NCI-H1417 treated with DMSO at 0.1 percent for 48 hours (cell line): ENCODE measurements at places on chromosomes 1 and 21.

- no peak for DNase-seq
Observed at GRCh38 chr1:113858418-113858817, 13.1 kb downstream of the PTPN22 start.

DNA sequence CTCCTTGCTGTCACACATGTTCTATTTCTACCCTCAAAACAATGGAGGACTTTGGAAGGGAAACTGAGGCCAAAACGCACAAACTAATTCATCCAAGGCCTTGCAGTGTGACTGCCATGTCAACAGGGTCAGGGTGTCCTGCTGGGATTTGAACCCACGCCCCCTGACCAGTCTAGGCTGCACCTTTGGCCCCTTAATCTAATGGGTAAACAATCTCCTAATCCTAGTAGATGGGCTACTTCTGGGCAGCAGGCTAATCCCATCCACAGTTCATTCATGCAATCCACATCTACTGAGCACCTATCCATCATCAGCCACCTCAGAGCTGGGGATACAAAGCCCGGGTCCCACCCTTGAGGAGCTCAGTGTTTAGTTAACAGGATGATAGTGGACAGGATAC, 17.0 kb upstream of the LEFTY2 start:
- DNase-seq = no peak

- no peak for DNase-seq
Observed at GRCh38 chr1:103514920-103515503, 10.5 kb upstream of the RNPC3 start.

DNA sequence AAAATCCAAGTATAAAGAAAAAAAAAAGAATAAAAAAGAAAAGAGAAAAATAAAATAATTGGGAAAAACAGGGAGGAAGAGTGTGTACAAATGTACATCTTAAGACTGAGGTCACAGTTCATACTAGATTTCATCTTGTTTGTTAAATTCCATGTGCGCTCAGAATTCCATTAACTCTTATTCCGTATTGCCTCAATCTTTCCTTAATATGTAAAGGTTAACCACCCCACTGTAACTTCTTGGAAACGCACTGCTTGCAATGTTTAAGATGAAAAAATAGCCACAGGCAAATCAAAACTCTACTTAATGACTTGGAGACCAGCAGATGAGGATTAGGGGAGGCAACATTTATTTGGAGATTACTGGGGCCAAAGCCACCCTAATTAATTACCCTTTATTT, 23.9 kb upstream of the KCNE1 start:
- DNase-seq = no peak

GRCh38 chr1:164617377-164618201, 58.6 kb downstream of the PBX1 start:
- DNase-seq = no peak

- DNase-seq = no peak
Observed at GRCh38 chr21:45838634-45839033, 142.9 kb upstream of the COL6A1 start.

GRCh38 chr1:15483971-15484370, 8.1 kb downstream of the CELA2B start:
- DNase-seq = no peak

DNA sequence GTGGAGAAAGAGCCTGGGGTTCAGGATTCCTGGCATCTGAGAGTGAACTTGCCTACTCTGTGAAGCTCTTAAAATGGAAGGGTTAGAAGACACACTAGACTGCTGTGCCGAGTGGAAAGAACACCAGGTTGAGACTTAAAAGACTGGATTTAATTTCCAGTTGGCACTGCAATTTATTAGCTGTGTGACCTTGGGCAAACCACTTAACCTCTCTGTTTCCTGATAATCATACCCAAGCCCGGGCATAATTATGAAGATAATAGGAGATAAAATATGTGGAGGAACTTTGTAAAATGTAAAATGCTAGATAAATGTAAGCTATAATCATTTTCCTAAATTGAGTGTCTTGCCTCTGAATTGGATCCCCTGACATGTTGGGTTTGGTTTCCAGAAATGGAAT, 4.7 kb upstream of the LHX4 start:
- DNase-seq = no peak

DNA sequence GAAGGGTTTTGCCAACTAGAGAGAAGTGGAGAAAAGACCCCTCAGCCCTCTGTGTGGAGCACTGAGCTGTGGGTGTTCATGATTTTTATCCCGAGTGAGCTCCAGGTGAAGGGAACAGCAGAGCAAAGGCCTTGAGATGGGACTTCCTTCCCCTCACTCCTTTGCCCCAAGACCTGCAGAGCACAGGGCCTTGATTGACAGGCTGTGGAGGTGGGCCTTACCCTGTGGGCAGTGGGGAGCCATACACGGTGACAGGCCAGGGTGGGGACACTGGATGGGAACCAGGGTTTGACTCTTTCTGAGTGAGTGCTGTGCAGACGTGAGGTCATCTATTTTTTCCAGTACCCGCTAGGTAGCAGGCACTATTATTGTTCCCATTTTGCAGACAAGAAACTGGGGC, 10.5 kb downstream of the KCNQ4 start:
- DNase-seq = no peak

GRCh38 chr1:169648187-169648586, 18.3 kb upstream of the SELP start:
- DNase-seq = no peak

GRCh38 chr1:198543670-198544260, 3.3 kb upstream of the ATP6V1G3 start:
- DNase-seq = no peak

DNA sequence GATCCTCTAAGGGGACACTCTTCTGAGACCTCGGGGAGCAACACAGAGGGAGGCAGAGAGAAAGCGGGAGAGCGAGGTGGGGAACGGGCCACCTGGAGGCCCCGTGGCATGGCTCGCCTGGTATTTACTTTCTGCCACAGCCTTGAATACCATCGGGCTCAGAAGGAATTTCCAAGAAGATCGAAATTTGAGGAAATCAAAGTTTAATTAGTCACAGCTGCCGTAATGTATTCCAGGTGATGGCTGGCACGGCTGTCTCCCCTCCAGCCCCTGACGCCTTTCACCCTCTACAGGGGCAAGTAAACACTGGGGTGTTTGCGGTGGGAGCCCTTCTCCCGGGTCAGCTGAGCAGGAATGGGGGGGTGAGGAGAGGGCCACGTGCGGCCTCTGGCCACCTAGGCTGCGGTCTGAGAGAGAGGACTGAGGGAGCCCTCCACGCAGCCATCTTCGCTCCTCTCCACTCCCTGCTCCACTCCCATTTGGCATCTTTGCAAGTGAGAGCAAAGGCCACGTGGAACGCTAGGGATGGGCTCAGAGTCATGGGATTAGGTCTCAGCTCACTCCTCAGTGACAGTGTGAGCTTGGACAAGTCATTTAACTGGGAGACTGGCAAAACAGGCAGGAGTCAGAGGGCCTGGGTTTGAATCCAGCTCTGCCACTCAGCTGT, 125.2 kb downstream of the SYF2 start:
- no peak for DNase-seq
